Hepatocyte (in vitro differentiated cells): ENCODE measurements at places on chromosomes 16 and 17. TPM values are rescaled to one million over a fixed set of nuclear protein-coding genes. Genes with fewer than 3 reads are reported as not detected.

Gene RHBDF2
- 11.0 and 11.7 TPM in 2 replicates for polyA plus RNA-seq

Gene ALOX12B
- polyA plus RNA-seq = 0.22 and 1.8 TPM in 2 replicates

Gene TAOK1
- 5.2 and 5.3 TPM in 2 replicates for polyA plus RNA-seq

Gene IRF8
- polyA plus RNA-seq = 4.7 and 6.9 TPM in 2 replicates

Gene RNF166
- 14.3 and 16.8 TPM in 2 replicates for polyA plus RNA-seq

Gene TSPOAP1
- polyA plus RNA-seq = 17.8 and 19.0 TPM in 2 replicates

Gene ABAT
- 18.8 and 31.2 TPM in 2 replicates for polyA plus RNA-seq

Gene UNC13D
- polyA plus RNA-seq = 8.8 and 10.1 TPM in 2 replicates

Gene KRT31
- polyA plus RNA-seq = not detected in 2 replicates

DNA sequence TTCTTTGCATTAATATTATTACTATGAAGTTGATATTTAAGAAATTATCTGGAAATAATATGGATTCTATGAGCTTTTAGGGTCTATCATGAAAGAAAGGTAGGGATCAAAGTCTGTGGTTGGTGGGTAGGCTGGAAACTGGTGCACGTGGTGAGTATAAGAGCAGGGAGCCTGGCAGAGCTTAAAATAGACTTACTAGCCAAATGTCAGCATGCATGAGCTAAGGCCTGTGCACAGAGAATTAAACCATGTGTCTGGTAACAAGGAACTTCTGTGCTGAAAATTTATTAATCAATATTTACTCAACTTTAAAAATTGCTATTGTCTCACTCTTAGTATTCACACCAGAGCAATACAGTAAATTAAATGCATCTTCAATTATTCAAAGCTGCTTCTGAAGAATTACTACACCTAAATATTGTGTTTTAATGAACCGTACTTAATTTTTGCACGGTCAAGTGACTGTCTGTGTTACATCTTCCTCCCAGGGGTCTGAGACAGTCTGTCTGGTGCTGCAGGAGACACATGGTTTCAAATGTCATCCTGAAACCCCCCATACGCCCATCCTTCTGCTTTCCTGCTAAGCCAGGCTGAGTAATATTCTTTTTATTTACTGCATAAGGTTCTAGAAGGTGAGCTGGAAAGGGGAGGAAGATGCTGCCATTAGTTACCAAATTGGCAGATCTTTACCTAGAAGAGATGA, 161.0 kb upstream of the NLRP1 start:
- DNase-seq = no peak

- DNase-seq = peak; percentile 46
Observed at GRCh38 chr17:30278032-30278431, 13.7 kb downstream of the BLMH start.

GRCh38 chr17:66548158-66548557, 245.7 kb downstream of the PRKCA start:
- DNase-seq = no peak

GRCh38 chr16:7511549-7512260, 179.1 kb downstream of the RBFOX1 start:
- DNase-seq = no peak

DNA sequence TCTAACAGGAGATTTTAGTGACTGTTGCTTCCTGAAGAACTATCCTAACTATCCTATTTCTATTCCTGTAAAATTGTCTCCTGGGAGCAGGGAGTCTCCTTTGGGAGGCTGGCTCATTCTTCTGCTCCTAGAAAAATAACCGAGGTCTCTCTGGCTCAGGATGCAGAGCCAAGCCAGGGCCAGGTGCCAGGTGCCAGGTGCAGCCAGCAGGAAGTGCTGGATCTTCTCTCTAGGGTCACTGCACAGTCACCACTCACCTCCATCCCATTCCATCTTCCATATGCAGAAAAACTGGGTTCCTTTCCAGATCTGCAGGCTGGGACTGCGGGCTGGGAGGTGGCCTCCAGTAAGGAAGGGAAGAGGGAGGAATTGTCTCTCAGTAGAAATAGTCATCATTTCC, 3.8 kb upstream of the TMC7 start:
- no peak for DNase-seq

DNA sequence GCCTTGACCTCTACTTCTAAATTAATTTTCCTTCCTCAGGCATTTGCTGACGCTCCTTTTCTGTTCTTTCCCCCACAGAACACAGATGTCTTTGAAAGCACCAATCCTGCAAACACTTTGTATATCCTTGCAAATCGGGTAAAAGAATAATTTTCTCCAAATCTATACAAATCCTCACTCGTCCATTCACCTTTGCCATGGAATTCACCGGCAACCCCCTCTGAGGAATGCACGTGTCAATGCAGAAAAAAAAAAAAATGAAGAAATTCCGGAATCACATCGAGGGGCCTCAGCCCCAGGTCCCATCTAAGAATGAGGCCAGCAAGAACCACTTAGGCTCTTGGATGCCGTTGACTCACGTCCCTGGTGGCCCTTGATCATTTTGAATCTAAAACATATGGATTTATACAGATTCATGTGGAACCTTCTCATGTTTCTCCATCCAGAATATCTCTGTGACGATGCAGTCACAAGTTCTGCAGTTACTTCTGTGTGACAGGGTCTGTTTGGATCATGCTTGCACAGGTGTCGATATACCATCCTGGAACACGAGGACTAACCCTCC, 136.9 kb downstream of the RBFOX3 start:
- DNase-seq = no peak

GRCh38 chr17:75590849-75591721, 3.5 kb downstream of the MYO15B start:
- DNase-seq = no peak

- no peak for DNase-seq
Observed at GRCh38 chr16:30395992-30396585, 869 bp downstream of the ZNF48 start.

- DNase-seq = no peak
Observed at GRCh38 chr17:66687570-66688284, 147.2 kb upstream of the CACNG5 start.

DNA sequence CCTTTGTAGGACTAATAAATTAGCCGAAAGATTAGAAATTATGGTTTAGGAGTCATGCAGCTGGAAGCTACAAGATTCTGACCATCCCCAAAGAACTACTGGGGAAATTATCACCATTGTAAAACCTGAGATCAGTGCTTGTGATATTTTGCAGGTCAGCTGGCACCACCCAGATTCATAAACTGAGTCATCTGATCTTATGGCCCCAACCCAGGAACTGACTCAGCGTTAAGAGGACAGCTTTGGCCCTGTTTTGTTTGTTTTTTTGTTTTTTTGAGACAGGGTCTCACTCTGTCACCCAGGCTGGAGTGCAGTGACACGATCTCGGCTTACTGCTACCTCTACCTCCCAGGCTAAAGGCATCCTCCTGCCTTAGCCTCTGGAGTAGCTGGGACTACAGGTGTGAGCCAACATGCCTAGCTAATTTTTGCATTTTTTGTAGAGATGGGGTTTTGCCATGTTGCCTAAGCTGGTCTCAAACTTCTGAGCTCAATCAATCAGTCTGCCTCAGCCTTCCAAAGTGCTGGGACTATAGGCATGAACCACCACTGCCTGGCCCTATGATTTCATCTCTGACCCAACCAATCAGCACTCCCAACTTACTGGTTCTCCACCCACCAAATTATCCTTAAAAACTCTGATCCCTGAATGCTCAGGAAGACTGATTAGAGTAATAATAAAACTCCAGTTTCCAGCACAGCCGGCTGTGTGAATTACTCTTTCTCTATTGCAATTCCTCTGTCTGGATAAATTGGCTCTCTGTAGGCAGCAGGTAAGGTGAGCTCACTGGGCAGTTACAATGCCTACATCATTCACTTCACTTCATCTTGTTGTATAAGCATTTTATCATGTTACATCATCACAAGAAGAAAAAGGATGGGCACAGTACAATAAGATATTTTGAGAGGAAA, 79.4 kb upstream of the KSR1 start:
- no peak for DNase-seq

DNA sequence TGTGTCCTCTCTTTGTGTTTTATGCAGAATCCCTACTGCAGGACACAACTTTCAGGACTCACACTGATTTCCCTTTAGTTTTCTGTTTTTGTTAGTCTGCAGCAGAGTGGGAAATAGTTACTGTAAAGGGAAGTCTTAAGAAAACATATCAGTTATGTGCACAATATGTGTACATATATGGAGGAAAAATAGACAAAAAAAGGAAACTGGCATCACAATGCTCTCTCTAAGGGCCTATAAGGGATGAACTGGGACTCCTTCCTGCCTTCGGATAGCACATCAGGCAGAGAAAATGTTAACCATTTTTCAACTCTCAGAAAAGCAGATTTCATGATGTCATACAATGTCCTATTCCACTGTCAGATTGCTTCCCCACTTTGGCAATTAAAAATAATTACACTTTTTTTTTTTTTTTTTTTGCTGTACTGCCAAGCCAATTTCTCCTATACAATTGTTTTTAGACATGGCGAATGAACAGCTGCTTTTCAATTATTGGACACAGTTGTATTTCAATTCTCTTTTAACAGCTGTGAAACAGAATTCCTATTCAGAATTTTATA, 112.5 kb upstream of the KCNJ16 start:
- DNase-seq = no peak
